Activated CD4-positive, alpha-beta T cell treated with anti-CD3 and anti-CD28 coated beads, Interleukin-2, amount 10 ng/mL, durations not matched to agents 7 days and 5 days (primary cell): ENCODE measurements at places on chromosomes 3 and 15. TPM values are rescaled to one million over a fixed set of nuclear protein-coding genes. Genes with fewer than 3 reads are reported as not detected.

MB21D2 gene
- 6.6 TPM for total RNA-seq

SAXO2 gene
- total RNA-seq, result 14.3 TPM

GRCh38 chr3:70277304-70277703, 35.1 kb downstream of the MDFIC2 start:
- no peaks in the 10 kb centered on the region for H3K4me1 ChIP-seq
- no peak overlapping the region for H3K4me3 ChIP-seq
- DNase-seq, result no peak
- H3K27ac ChIP-seq, result no peak overlapping the region
- H3K27me3 ChIP-seq, result peaks cover 3% of the 10 kb centered on the region
- no peaks in the 10 kb centered on the region for H3K36me3 ChIP-seq

DNA sequence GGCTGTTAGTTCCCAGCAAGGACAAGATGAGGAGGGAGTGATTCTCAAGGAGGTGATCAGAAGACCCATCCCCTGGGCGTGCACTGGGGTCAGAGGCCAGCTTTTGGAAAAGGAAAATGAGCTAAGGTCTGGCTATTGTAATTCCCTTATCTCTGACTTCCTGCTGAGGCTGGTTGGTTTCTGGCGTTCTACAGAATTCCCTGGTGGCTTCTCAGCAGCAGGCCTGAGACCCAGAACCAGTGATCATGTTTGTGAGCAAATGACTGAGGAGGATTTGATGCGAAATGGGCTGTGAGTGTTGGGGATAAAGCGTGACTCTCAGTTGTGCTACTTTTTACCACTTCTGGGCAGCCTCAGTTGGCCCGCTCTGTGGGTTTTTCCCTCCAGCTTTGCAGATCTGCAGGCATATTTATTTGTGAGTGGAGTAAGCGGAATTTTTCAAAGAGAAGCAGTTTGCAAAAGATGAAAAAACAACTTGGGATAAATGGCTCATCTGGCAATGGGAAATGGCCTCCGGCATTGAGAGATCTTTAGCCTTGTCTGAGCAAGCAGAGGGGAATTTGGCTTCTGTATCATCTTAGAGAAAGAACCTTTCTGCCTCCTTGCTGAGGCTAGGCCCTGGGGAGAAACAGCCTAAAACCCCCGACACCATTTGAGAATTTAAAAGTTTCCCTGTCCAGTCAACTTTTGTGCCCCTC, 102.7 kb downstream of the SLCO3A1 start:
- no peaks in the 10 kb centered on the region for H3K36me3 ChIP-seq
- no peak overlapping the region for H3K27ac ChIP-seq
- H3K4me3 ChIP-seq, result no peak overlapping the region
- no peak for DNase-seq

GRCh38 chr3:196192036-196192523, 19.1 kb downstream of the ZDHHC19 start:
- peak overlapping the region; percentile 95 for H3K27ac ChIP-seq
- no peak for DNase-seq
- peaks cover 51% of the 10 kb centered on the region for H3K4me1 ChIP-seq
- H3K36me3 ChIP-seq, result no peaks in the 10 kb centered on the region
- H3K27me3 ChIP-seq, result no peaks in the 10 kb centered on the region

OSBPL10 gene
- 0.89 TPM for total RNA-seq

SMCO1 gene
- total RNA-seq, result not detected

LRRC34 gene
- total RNA-seq, result 3.4 TPM

SIN3A gene
- 106 TPM for total RNA-seq
